ENCODE measurements at places on chromosomes 6 and 20.

DNA sequence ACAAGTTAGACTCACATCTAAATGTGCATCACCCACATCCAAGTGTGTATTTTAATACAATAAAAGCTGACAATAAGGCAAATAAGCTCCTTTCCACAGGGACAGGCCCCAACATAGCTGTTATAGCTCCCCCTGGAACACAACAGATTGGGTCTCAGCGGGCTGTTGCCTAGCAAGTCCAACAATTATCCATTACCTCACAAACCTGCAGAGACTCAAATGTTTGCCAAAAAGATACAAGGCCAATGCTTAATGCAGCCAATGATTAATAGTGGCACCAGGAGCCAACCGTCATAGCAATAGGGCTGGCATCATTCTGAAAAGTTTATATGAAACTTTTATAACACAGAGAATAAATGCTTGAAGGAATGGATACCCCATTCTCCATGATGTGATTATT is 35.7 kb downstream of the EPB41L2 start:
- DNase-seq, result no peak

- DNase-seq, result no peak
These were observed 9.9 kb downstream of the RAB32 start for GRCh38 chr6:146553377-146554135.

DNA sequence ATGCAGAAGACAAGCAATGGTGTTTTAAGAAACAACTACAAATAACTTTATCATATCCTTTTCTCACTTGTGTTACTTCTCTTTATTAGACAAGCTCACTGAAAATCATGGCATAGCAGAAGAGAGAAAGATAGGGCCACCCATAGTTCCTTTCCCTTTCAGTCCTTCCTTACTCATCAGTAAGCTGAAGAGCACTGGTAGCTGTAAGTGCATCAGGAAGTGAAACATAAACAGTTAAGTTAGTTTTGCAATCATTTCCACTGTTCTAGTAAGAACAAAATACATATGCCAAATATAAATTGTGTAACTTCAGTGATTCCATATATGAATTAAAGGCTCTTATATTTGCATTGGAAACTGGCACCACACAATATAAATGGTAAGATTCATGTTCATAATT is 220.1 kb downstream of the HACE1 start:
- no peak for DNase-seq

GRCh38 chr6:5107341-5107740 is 22.2 kb downstream of the PPP1R3G start:
- no peak for DNase-seq

- DNase-seq, result no peak
These were observed 42.0 kb downstream of the ADTRP start for GRCh38 chr6:11736601-11737000.

Measured in AG04450 (cell line).